Stimulated activated CD8-positive, alpha-beta memory T cell treated with anti-CD3 and anti-CD28 coated beads, Interleukin-2, amount 100 ng/mL, for 48 hours (primary cell): ENCODE measurements at places on chromosomes 12 and 14.

- no peak for DNase-seq
These were observed 33.8 kb upstream of the GPR68 start for GRCh38 chr14:91278383-91278715.

DNA sequence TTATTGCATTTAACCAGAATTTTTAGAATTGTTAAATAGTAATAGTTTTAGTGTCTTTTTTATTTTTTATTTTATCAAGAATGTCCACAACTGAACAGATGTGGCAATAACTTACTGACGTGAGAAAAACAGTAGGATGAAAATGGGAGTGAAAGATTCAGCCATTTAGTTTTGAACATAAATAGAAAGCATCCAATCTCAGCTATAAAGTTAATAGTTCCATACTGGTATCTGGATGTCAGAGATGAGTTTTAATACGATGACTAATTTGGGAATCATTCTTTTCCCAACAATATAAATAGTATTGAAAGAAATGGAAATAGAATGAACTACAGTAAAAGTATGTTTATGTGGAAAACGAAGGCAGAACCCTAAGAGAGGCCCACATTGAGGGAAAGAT lies 159.4 kb downstream of the EPS8 start:
- DNase-seq = no peak

- DNase-seq = no peak
These were observed 3.8 kb downstream of the LRP1 start for GRCh38 chr12:57131896-57132744.

DNA sequence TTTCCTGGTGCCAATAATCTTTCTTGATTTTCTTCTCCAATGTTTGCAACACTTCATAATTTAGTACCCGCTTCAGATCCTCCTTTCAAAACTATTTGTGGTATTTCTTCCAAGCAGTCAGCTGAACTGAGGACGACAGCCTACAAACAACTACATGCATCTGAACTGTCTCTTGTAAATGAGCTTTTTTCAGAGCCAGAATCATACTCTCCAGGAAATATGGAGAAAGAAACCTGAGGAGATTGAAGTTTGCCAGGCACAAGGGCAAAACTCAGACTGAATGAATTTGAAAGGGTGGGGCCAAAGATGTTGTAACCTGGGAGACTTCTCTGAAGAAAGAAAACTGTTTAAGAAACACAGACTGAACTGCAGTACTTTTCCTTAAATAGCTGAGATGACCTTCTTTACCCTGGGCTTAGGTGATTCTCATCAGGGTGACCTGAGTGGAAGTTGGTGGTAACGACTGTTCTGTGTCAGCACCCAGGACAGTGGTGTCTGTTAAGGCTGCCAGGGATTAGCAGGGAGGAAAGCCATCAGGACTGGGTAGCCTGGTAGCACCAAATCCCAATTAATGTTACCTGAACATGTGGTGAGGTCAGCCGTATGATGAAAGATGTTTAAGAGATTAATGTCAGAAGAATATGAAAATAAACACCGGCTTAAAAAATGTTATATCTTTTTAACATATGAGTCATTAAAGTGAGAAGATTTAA lies 95.0 kb downstream of the TGFB3 start:
- no peak for DNase-seq

DNA sequence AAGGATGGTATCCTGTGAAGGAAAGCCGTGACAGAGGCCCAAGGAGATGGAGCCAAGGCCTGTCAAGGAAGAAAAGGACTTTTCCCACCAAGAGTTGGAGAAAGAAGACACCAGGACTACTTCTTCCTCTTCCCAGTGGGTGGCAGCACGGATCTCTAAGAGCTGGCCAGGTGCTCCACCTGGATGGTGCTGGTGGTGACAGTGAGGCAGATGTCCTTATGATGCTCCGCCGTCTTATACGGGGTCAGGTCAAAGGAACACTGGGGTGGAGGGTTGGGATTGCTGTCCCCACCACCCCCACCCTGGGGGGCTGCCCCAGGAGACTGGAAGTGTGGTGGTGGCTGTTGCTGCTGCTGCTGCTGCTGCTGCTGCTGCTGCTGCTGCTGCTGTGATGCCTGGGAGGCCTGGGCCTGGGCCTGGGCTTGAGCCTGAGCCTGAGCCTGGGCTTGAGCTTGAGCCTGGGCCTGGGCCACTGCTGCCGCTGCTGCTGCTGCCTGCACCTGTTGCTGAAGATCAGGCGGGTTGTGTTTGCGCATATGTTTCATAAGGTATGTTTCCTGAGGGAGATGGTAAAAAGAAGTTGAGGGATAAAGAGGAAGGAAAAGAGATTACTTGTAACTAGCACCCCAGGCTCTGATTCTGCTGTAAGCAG lies 4.8 kb upstream of the ING4 start:
- DNase-seq = no peak

DNA sequence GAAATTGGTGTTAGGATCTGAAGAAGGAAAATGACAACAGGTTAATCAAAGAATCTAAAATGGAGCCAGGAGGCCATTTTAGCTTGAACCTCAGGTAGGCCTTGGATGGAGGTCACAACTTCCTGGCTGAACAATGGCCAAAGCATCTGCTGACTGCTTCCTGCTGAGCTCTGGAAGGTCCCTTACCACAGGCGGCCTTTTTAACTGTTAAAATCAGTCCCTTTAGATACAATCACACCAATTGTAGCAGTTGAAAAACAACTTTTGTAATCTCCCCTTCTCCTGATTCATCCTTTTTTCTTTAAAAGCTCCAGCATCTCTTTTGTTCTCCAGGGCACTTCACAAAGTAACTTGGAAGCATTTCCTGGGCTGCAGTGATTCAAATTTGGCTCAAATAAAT lies 388.8 kb downstream of the PDZRN4 start:
- DNase-seq = no peak

DNA sequence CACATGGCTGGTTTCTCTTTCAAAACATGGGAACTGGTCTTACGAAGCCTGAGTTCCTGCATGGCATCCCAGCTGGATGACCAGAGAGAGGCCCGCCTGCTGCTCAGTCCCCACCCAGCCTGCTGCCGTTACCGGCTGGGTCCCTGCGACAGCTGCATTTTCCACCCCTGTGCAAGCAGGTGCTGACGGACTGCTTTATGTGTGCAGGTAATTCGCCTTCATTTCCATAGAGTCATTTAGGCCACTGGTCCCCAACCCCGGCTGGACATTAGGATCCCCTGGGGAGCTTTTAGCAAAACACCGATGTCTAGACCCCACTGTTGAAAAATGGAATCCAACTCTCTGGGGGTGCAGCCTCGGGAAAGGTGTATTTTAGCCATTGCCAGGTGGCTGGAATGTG lies 51.9 kb downstream of the RBM19 start:
- DNase-seq = no peak

DNA sequence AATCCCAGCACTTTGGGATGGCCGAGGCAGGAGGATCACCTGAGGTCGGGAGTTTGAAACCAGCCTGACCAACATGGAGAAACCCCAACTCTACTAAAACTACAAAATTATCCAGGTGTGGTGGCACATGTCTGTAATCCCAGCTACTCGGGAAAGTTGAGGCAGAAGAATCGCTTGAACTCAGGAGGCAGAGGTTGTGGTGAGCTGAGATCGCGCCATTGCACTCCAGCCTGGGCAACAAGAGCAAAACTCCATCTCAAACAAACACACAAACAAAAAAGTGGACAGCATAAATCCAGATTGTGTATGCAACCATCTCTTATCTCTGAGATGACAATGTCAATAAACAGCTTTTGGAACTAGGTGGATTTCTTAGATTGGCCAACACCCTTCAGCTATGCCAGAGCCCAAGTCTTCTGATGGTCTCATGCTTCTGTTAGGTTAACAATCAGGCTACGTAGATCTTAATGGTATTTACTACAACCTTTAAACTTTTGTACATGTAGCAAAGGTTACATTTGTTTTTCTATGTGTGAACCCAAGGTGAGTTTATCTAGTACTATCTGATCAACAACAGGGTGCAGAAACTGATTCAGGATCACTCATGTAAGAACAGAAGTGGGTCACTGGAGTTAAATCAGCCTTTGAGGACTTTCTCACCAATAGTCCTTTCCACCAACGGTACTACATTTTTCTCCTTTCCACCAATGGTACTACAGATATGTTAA lies 73.7 kb downstream of the DUSP16 start:
- no peak for DNase-seq

- DNase-seq = no peak
These were observed 14.1 kb upstream of the SINHCAF start for GRCh38 chr12:31339831-31340622.

GRCh38 chr12:84856156-84856900 lies 56.3 kb downstream of the SLC6A15 start:
- DNase-seq = no peak

GRCh38 chr14:67623114-67623513 lies 3.4 kb downstream of the ARG2 start:
- DNase-seq = no peak

DNA sequence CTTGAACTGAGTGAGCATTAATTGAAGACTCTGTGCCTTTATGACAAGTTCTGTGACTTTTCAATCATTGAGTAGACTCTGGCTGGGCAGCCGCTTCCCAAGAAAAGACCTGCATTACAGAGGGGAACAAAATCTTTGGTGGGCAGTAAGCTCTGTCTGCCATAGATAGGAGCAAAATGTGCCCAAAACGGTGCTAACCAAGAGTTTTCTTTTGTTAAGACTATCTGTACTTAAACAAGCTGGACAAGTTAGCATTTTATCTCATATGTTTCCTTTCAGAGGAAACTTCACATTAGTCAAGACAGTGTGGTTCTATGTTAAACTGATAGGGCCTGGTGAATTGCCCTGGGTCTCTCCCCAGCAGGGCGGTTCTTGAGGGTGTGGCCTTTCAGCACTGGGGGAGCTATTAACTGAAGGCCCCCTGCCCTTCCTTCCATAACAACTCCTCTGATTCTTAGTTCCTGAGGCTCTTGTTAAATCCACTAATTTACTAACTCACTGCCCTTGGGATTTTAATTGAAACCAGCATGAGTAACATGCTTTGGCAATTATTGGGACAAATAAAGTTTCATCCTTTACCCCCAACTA lies 219.6 kb downstream of the KTN1 start:
- no peak for DNase-seq

DNA sequence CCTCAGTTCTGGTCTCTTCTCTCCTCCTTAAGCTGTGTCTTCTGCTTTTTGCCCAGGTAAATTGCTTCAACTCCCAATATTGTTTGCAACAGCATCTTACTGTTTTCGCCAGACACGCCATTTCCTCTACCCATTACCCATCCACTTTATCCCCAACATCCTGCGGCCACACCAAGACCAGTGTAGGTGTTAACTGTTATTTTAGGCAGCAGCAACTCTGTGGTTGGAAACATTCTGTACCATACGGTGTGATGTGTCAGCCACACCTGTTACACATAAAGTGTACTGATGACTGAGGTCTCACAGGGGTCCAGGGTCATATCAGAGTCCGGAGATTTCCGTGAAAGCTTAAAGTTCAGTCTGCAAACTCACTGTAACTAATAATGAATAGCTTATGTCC lies 21.8 kb upstream of the KLRD1 start:
- DNase-seq = peak; percentile 24

DNA sequence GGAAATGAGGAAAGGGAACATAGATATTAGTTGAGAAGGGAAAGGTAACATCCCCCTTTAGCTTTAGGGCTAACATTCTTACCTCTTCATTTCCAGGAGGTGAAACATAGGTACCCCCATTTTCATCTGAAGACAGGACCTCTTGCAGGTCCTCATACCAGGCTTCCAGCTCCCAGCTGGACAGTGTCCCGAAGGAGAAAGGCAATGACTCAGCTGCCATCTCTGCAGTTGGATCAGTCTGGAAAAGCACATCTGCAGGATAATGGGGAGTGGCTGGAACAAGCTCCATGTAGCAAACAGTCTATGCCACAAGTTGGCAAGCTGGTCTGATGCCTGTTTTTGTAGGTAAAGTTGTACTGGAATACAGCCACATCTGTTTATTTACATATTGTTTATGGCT lies 3.1 kb downstream of the DDIT3 start:
- no peak for DNase-seq

GRCh38 chr12:12792421-12792820 lies 7.0 kb downstream of the APOLD1 start:
- no peak for DNase-seq

DNA sequence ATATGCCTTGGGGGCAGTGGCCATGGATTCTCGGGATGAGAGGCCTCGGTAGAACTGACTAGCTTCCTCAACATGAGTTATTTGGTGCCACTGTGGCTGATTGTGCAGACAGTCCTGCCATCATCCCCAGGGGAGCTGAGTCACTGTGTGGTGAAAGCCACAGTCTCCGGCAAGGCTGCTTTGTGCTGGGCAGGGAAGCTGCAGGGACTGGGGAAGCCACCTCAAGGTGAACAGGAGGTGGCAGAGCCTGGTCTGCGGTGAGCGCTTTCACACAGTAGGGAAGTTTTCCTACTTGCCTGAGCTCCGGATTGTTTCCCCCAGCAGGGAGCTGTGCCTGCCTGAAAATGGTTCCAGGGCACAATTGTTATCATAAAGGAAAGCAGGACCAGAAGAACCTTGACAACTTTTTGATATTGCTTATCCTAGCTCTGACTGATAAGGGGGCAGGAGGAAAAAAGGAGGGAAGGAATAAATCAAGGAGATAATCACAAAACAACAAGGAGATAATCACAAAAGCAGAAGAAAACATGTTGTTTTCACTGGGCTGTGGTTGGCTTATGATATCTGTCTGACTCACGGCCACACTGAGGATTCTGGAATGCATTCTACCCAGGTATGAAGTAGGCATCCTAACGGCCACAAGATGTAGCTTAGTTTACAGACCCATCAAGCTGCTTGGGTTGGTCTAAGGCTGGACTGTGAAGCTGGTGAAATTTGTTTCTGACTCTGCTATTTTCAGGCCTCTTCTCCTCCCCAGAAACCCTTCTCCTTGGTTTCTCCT lies 32.2 kb upstream of the GNG2 start:
- peak; percentile 63 for DNase-seq

- no peak for DNase-seq
These were observed 818.6 kb upstream of the MGAT4C start for GRCh38 chr12:87074781-87075180.

- no peak for DNase-seq
These were observed 12.1 kb downstream of the NFATC4 start for GRCh38 chr14:24379907-24380730.

- DNase-seq = peak; percentile 75
These were observed 25.1 kb upstream of the UBC start for GRCh38 chr12:124939421-124940142.

- no peak for DNase-seq
These were observed 138.4 kb downstream of the ADGRD1 start for GRCh38 chr12:131091976-131092691.

- no peak for DNase-seq
These were observed 21.3 kb downstream of the LRRIQ1 start for GRCh38 chr12:85057370-85057963.

- DNase-seq = no peak
These were observed 642.7 kb downstream of the DIO2 start for GRCh38 chr14:79568594-79568993.

DNA sequence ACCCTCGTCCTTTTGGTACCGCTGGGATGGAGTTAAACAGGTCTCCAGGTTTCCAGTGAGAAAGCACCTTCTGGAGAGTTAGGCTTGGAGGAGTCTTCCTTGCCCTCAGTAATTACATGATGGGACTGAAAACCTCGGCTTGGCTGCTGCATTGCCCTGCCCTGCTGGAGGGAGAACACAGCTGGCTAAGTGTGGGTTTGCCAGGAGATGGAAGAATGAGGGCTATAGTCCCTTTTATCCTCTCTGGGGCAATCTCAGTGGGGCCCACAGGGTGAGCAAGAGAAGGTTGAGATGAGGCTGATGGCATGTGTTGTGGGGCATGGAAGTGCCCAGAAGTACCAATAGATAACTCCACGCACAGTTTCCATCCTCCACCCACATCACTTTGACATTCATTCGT lies 23.2 kb upstream of the MEG3 start:
- DNase-seq = no peak
